Panc1 (cell line): ENCODE measurements at places on chromosomes 1 and 21. TPM values are rescaled to one million over a fixed set of nuclear protein-coding genes. Genes with fewer than 3 reads are reported as not detected.

The C1orf87 gene
- total RNA-seq: not detected

GRCh38 chr1:226408285-226409184 is 642 bp upstream of the PARP1 start:
- no peaks in the 10 kb centered on the region for H3K27me3 ChIP-seq
- peak overlapping the region; percentile 94 for H3K4me3 ChIP-seq
- DNase-seq: no peak
- peaks cover 23% of the 10 kb centered on the region for H3K4me1 ChIP-seq
- H3K36me3 ChIP-seq: no peaks in the 10 kb centered on the region
- peak overlapping the region; percentile 64; the same call in 1 of the 2 replicates for H3K27ac ChIP-seq

DNA sequence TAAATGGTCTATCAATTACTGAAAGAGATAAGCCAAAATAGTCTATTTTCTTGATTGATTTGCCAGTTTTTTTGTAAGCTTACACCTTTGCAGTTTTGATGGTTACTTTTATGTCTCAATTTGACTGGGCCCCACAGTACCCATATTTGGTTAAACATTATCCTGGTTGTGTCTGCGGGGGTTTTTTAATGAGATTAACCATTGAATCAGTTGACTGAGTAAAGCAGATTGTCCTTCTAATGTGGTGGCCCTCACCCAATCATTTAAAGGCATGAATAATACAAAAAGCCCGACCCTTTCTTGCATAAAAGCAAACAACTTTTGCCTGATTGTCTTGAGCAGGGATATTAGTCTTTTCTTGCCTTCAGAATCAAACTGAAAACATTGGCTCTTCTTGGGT is 650.0 kb upstream of the RGS18 start:
- DNase-seq: no peak
- H3K4me1 ChIP-seq: no peaks in the 10 kb centered on the region
- H3K4me3 ChIP-seq: no peak overlapping the region
- H3K27ac ChIP-seq: no peak overlapping the region
- no peaks in the 10 kb centered on the region for H3K36me3 ChIP-seq

- no peak for DNase-seq
- no peaks in the 10 kb centered on the region for H3K27me3 ChIP-seq
These were observed 54.3 kb upstream of the C1orf198 start for GRCh38 chr1:230922620-230923019.

GRCh38 chr1:32733582-32734321 is 31.2 kb upstream of the SYNC start:
- peaks cover 15% of the 10 kb centered on the region; the same call in 1 of the 2 replicates for H3K4me1 ChIP-seq
- H3K4me3 ChIP-seq: no peak overlapping the region
- H3K36me3 ChIP-seq: no peaks in the 10 kb centered on the region
- H3K27ac ChIP-seq: no peak overlapping the region
- no peaks in the 10 kb centered on the region for H3K27me3 ChIP-seq

The AGT gene
- 0.87 TPM for total RNA-seq

GRCh38 chr1:114272593-114272992 is 118.9 kb upstream of the SYT6 start:
- no peak overlapping the region for H3K27ac ChIP-seq
- peaks cover 4% of the 10 kb centered on the region; the same call in 1 of the 2 replicates for H3K27me3 ChIP-seq
- DNase-seq: no peak
- no peaks in the 10 kb centered on the region for H3K4me1 ChIP-seq

The TMPRSS3 gene
- total RNA-seq: not detected

The KAZN gene
- total RNA-seq: 6.6 TPM

The TTC22 gene
- total RNA-seq: 0.10 TPM

DNA sequence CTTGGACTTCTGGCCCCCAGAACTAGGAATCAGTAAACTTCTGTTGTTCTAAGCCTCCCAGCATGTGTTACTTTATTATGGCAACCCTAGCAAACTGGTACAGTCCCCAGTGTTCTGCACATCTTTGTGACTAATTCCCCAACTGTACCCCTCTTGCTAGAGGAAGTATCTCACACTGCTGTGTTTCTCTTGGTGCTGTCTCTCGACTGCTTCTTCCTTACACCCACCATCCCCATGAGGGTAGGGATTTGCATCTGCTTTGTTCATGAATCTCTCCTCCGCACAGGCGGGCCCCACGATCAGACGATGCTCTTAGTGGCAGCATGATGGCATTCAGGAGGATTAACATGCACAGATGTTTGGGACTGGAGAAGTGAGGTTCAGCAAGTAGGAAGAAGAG is 46.7 kb downstream of the CLIC6 start:
- no peaks in the 10 kb centered on the region; the same call in 1 of the 2 replicates for H3K27me3 ChIP-seq
- DNase-seq: no peak
- H3K27ac ChIP-seq: no peak overlapping the region
- H3K36me3 ChIP-seq: no peaks in the 10 kb centered on the region
- H3K4me1 ChIP-seq: no peaks in the 10 kb centered on the region

The VANGL2 gene
- total RNA-seq: 0.10 TPM

The TPTE gene
- total RNA-seq: not detected

The RBM11 gene
- 0.15 TPM for total RNA-seq

DNA sequence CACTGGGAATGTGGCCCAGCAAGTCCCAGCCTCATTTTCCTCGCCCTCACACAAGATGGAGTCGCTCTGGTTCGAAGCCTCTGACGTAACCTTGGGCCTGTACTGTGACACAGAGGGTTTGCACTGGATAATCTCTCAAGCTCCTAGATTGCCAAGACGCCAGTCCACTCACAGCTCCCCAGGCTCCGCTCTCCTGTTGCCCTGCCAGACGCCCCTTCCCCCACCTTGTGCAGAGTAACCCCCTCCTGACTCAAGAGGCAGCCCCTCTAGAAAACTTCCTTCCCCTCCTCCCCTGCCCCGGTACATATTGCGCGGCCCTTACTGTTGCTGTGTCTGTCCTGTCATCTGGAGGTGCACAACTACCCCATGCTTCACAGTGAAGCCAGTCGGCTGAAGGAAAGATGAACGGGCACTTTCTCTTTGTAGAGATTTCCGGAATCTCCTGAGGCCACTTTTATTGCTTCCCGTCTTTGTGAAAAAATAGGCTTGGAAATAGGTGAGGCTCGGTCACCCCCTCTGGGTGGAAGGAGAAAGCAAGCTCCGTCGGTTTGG is 981 bp upstream of the KIAA1614 start:
- peak overlapping the region; percentile 56 for H3K4me3 ChIP-seq
- DNase-seq: no peak
- H3K4me1 ChIP-seq: peaks cover 3% of the 10 kb centered on the region; the same call in 1 of the 2 replicates

The CTTNBP2NL gene
- total RNA-seq: 18.4 TPM

DNA sequence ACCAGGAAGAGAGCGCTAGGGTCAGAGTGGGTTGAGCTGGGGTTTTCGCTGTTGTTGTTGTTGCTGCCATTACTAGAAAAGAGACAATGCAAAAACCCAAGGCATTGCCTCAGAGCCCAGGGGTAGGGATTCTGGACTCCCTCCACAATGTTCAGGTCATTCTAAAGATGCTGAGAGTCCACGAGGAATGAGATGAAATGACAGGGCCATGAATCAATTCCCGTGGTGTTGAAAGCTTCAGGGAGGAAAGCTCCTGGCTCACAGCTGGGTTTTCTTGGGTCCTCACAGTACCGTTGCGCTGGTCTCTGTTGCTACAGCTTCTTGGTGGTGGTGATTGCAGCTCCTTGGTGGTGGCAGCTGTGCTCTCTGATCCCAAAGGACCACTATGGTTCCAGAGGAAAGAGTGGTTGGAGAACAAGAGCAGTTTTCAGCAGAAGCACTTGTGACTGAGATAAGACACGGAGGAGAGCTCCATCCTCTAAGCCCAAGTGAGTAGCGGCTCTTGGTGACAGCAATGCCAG is 58.2 kb downstream of the ETS2 start:
- no peaks in the 10 kb centered on the region for H3K36me3 ChIP-seq
- H3K27ac ChIP-seq: no peak overlapping the region
- H3K4me3 ChIP-seq: no peak overlapping the region
- DNase-seq: no peak

- H3K27me3 ChIP-seq: no peaks in the 10 kb centered on the region
- H3K36me3 ChIP-seq: no peaks in the 10 kb centered on the region
- no peak for DNase-seq
- H3K4me1 ChIP-seq: no peaks in the 10 kb centered on the region; the same call in 1 of the 2 replicates
These were observed 440 bp downstream of the TNFRSF25 start for GRCh38 chr1:6465461-6466005.

The FALEC gene
- total RNA-seq: 1.0 TPM

- DNase-seq: no peak
- peaks cover 42% of the 10 kb centered on the region for H3K4me1 ChIP-seq
- H3K4me3 ChIP-seq: no peak overlapping the region
- H3K27me3 ChIP-seq: no peaks in the 10 kb centered on the region
These were observed 64.3 kb upstream of the EPS8L3 start for GRCh38 chr1:109827986-109828385.

The RGS8 gene
- total RNA-seq: not detected

DNA sequence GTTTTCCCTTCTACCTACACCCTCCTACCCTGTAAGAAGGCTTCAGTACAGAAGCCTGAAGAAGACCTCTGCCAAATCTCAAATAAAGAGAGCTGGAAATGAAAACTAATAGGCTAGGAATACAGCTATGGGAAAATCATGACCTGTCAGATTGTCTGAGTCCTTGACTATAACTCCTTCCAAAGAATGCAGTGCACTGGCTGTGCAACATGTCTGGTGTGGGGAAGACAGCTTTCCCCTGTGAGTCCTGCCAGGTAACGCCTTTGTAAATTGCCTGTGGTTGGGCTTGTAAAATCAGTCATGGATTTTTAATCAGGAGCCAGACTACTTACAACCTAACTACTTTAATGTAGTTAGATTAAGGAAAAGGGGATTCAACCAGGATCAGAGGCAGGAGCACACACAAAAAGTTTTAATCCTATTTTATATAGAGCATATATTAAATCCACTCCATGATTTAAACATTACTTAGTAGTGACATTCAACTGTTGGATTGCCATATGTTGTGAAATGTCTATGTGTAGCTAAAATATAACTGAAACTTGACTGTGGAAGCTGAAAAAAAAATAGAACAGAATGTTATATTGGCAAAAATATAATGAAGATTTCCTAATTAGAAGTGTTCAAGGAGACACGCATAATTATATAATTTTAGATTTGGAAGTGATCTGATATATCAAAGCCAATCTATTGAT is 1667.8 kb downstream of the KCNT2 start:
- no peak overlapping the region for H3K4me3 ChIP-seq
- no peaks in the 10 kb centered on the region for H3K4me1 ChIP-seq
- no peaks in the 10 kb centered on the region for H3K36me3 ChIP-seq
- no peak for DNase-seq
- no peaks in the 10 kb centered on the region for H3K27me3 ChIP-seq

The S100A9 gene
- total RNA-seq: 0.44 TPM

The ZNF593 gene
- 108 TPM for total RNA-seq

- H3K4me3 ChIP-seq: no peak overlapping the region
- no peaks in the 10 kb centered on the region for H3K27me3 ChIP-seq
- DNase-seq: no peak
- no peak overlapping the region for H3K27ac ChIP-seq
These were observed 124.2 kb downstream of the VPS13D start for GRCh38 chr1:12353981-12354380.

GRCh38 chr21:33698087-33698860 is 56.0 kb downstream of the ITSN1 start:
- H3K36me3 ChIP-seq: no peaks in the 10 kb centered on the region
- H3K4me3 ChIP-seq: no peak overlapping the region
- H3K27ac ChIP-seq: no peak overlapping the region
- no peaks in the 10 kb centered on the region for H3K27me3 ChIP-seq
- no peak for DNase-seq

- H3K27me3 ChIP-seq: peaks cover 9% of the 10 kb centered on the region; the same call in 1 of the 2 replicates
- no peaks in the 10 kb centered on the region for H3K4me1 ChIP-seq
- DNase-seq: no peak
- no peaks in the 10 kb centered on the region for H3K36me3 ChIP-seq
These were observed 121.1 kb upstream of the PKN2 start for GRCh38 chr1:88562991-88563390.

DNA sequence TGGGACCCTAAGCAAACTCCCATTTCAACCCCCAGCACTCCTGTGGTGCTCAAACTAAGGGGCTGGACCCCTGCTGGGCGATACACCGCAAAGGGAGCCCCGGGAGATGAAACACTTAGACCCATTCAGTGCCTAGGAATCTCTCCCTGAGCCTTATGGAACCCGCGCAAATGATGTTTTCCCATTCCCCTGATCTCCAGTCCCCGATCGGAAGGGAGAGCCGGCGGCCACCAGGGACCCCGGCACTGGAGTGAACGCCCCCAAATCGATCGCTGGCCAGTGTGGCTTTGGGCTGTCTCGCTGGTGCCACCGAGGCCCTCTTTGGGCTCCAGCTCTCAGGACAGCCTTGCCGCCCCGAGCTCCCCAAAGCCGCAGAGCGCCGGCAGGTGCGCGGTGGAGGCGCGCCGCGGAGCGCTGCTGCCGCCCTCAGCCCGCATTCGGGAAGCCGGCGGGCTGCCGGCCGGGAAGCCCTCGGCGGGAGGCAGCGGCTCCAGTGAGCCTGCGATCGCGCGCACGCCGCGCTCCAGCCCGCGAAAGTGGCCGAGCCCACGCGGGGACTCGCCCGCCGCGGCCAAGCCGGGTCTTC is 1.1 kb downstream of the PLXNA2 start:
- H3K27ac ChIP-seq: no peak overlapping the region
- peaks cover 37% of the 10 kb centered on the region for H3K27me3 ChIP-seq
- no peak for DNase-seq
- peak overlapping the region; percentile 50 for H3K4me3 ChIP-seq
- no peaks in the 10 kb centered on the region for H3K36me3 ChIP-seq

DNA sequence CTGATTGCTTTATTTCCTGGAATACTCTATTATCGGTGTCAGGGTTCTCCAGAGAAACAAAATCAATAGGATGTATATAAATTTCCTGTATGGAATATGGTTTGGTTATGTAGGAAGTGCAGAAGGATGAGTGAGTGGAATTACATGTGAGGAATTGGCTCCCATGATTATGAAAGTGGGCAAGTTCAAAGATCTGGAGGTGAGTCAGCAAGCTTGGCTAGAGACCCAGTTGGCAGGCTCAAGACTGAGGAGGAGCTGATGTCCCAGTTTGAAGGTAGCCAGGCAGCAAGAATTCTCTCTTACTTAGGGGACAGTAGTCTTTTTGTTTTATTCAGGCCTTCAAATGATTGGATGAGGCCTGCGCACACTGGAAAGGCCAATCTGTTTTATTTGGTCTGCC is 57.5 kb downstream of the MAP3K7CL start:
- H3K27ac ChIP-seq: no peak overlapping the region
- no peaks in the 10 kb centered on the region for H3K4me1 ChIP-seq
- H3K4me3 ChIP-seq: no peak overlapping the region
- no peak for DNase-seq
- no peaks in the 10 kb centered on the region for H3K27me3 ChIP-seq
- no peaks in the 10 kb centered on the region for H3K36me3 ChIP-seq

- H3K27me3 ChIP-seq: no peaks in the 10 kb centered on the region; the same call in 1 of the 2 replicates
- no peak for DNase-seq
These were observed 202.3 kb upstream of the GALNT2 start for GRCh38 chr1:229864686-229865230.

The GPR52 gene
- 0.87 TPM for total RNA-seq

DNA sequence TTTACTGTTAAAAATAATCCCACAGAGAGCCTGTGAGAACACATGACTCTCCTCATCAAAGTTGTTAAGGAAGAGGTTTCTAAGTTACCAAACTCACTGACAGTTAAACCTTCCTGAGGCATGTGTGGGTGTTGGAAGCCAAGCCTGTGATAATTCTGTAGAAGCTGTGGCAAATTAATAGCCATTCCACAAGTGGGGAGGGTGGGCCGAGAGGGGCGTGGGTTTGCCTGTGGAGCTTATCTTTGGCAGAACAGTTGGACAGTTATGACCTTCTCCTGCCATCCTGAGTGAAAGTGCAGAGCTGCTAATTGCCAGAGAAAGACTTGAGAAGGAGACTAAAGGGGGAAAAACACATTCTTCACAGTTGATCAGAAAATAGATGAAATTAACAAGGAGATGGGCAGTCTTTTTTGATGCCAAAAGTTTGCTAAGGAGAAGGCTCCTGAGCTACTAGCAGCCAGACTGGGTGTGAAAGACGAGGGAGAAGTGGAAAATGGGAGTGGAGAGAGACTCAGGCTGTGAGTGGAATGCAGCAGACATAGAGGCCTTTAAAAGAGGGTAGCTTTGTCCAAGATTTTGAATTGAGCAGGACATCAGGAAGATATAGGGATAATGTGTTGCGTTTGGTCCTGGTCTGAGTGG is 1.6 kb upstream of the PLA2G2C start:
- H3K4me1 ChIP-seq: no peaks in the 10 kb centered on the region; the same call in 1 of the 2 replicates
- peaks cover 39% of the 10 kb centered on the region for H3K27me3 ChIP-seq
- DNase-seq: no peak
